GM23248 (cell line): ENCODE measurements at places on chromosomes 5 and 9. TPM values are rescaled to one million over a fixed set of nuclear protein-coding genes. Genes with fewer than 3 reads are reported as not detected.

PTPN3 gene
- 0.86 and 0.90 TPM in 2 replicates for polyA plus RNA-seq

- no peaks in the 10 kb centered on the region for H3K27me3 ChIP-seq
- no peak for DNase-seq
Measured at GRCh38 chr5:66810848-66811261, 214.7 kb downstream of the MAST4 start.

GHR gene
- polyA plus RNA-seq, result 0.64 and 0.72 TPM in 2 replicates

DNA sequence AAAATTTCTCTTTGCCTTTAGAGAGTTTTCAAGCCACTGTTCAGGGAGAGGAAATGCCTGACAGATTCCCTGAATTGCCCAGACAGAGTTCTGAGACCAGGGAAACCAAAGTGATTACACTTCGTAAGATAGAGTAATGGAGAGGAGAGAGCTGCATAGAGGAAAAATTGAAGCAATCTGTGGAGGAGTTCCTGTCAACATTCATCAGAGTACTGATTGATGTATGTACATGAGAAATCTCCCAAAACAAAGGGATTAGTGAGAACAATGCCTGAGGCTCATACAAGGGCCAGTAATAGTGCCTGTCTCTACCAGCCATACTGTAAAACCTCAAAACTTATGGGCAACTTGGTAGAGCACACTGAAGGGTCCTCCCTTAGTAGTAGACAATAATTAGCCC, 79.0 kb upstream of the TRIM32 start:
- no peaks in the 10 kb centered on the region for H3K4me1 ChIP-seq
- no peak for DNase-seq
- H3K4me3 ChIP-seq, result no peak overlapping the region
- H3K36me3 ChIP-seq, result no peaks in the 10 kb centered on the region
- no peak overlapping the region for H3K27ac ChIP-seq
- H3K27me3 ChIP-seq, result no peaks in the 10 kb centered on the region

GRCh38 chr5:74935752-74936091, 69.5 kb upstream of the FAM169A start:
- no peaks in the 10 kb centered on the region for H3K36me3 ChIP-seq
- no peak for DNase-seq
- no peak overlapping the region for H3K4me3 ChIP-seq
- no peaks in the 10 kb centered on the region for H3K27me3 ChIP-seq

TMEM232 gene
- 0.78 and 1.3 TPM in 2 replicates for polyA plus RNA-seq

GRCh38 chr5:88870285-88870684, 12.7 kb downstream of the MEF2C start:
- no peak overlapping the region for H3K4me3 ChIP-seq
- H3K27ac ChIP-seq, result no peak overlapping the region
- no peak for DNase-seq
- peaks cover 2% of the 10 kb centered on the region; the same call in 1 of the 2 replicates for H3K4me1 ChIP-seq
- no peaks in the 10 kb centered on the region for H3K36me3 ChIP-seq

DNA sequence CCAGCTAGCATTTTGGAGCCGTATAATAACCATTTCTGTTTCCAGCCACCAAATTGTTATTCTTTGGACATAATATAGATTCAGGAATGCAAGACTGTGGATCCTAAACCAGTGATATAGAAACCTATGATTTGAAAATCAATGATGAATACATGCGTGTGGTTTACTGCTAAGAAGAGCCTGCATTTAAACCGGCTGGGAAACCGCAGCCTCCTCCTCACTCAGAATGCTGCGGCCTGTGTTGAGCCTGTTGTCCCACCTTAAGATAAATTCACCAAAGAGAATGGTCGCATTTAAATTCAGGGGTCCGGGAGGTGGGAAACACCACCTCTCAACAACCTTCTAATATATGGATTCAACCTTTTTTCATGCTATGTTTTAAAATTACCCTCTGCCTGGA, 148.0 kb downstream of the MEF2C start:
- no peak overlapping the region for H3K27ac ChIP-seq
- H3K4me1 ChIP-seq, result peaks cover 13% of the 10 kb centered on the region
- H3K4me3 ChIP-seq, result no peak overlapping the region
- no peaks in the 10 kb centered on the region for H3K36me3 ChIP-seq

DNA sequence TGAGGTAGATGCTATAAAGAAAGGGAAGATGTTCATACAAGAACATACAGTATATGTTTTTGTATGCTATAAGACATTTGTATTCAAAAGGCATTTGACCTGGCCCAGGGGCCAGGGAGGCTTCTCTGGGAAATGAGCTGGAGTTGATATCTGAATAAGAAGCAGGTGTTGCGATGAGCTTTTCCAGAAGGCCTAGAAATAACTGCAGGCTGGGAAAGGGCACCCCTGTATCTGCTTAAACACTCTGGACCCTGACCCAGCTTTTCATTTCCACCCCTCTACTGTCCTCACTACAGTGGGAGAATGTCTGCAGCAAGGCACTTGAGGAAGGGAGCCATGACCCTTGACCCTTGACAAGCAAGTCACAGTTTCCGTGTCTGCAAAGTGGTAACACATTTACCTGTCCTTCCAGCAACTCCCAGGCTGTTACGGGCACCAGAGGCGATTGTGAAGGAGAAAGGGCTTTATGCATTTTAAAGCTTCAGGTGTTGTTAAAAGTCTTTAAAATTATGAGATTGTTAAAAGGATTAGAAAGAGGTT, 88.2 kb upstream of the PANK3 start:
- no peaks in the 10 kb centered on the region for H3K4me1 ChIP-seq
- H3K4me3 ChIP-seq, result no peak overlapping the region
- H3K27ac ChIP-seq, result no peak overlapping the region
- H3K36me3 ChIP-seq, result no peaks in the 10 kb centered on the region; the same call in 1 of the 2 replicates
- no peaks in the 10 kb centered on the region for H3K27me3 ChIP-seq

GRCh38 chr5:97422678-97423077, 239.6 kb upstream of the RIOK2 start:
- H3K27me3 ChIP-seq, result no peaks in the 10 kb centered on the region
- no peaks in the 10 kb centered on the region for H3K36me3 ChIP-seq
- H3K27ac ChIP-seq, result no peak overlapping the region
- no peak for DNase-seq

- no peak overlapping the region for H3K4me3 ChIP-seq
- no peaks in the 10 kb centered on the region for H3K27me3 ChIP-seq
- peaks cover 20% of the 10 kb centered on the region for H3K4me1 ChIP-seq
- H3K36me3 ChIP-seq, result peaks cover 20% of the 10 kb centered on the region; the same call in 1 of the 2 replicates
- DNase-seq, result no peak
- no peak overlapping the region for H3K27ac ChIP-seq
Measured at GRCh38 chr5:151784141-151784540, 12.4 kb downstream of the G3BP1 start.

DNA sequence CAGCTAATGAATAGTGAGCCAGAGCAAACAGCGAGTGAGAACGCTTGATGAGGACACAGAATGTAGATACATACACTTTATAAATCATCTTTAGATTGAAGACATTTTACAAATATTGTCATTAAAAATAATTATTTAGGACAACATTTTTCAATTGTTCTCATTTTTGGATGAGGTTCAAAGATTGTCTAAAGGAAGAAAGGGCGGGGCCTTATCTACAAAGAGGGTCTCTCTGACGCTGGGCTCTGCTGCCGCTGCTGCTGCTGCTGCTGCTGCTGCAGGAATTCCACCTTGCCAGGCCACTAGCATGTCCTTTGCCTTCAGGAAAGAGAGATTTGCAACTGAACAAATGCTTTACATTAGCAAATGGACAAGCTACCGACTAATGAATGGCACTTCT, 220.7 kb upstream of the TMEM161B start:
- H3K27ac ChIP-seq, result no peak overlapping the region
- H3K4me3 ChIP-seq, result no peak overlapping the region
- H3K27me3 ChIP-seq, result no peaks in the 10 kb centered on the region
- no peaks in the 10 kb centered on the region for H3K36me3 ChIP-seq

- no peak overlapping the region for H3K4me3 ChIP-seq
- peaks cover 77% of the 10 kb centered on the region for H3K36me3 ChIP-seq
- no peaks in the 10 kb centered on the region for H3K4me1 ChIP-seq
- DNase-seq, result no peak
- H3K27ac ChIP-seq, result no peak overlapping the region
- H3K27me3 ChIP-seq, result no peaks in the 10 kb centered on the region
Measured at GRCh38 chr5:168198359-168198758, 93.1 kb upstream of the WWC1 start.
